Activated T-cell treated with anti-CD3 and anti-CD28 coated beads, Interleukin-2, amount 50 U/mL, for 24 hours (primary cell): ENCODE measurements at places on chromosomes 1 and 21.

DNA sequence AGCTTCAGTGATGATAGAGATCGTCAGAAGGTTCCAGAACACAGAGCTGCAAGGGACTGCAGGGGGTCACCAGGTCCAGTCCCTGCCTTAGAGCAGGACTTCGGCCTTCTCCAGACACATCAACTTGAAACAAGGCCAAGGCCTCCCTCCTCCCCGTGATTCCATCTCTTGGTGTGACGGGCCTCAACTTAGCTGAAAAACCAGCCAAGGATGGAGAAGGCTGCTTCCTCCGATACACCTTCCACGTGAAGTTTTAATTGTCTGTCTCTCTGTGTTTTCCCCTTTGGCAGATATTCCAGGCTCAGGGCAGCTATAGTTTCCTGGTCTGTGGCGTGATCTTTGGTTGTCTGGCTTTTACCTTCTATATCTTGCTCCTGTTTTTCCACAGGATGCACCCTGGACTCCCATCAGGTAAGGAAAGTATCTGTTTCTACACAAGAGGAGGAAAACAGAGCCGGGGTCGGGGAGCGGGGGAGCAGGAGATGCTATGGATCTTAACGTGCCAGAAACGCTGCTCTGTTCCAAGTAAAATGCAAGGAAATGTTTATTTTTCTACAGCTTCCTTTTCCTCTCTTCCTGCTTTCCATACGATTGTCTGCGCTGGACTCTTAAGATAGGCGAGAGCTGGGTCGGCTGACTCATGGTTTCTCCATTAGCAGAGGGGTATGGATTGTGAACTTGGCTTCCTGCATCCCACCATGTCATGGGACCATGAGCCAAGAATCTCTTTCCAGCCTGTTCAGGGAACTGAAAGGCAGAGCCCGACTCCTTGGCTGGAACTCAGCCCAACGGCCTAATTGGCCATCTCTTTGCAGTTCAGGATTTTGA is 32.8 kb downstream of the ELK4 start:
- no peak for DNase-seq

GRCh38 chr1:200231787-200232231 is 178.0 kb downstream of the ZNF281 start:
- no peak for DNase-seq

- DNase-seq = no peak
Measured at GRCh38 chr1:169802888-169803287, 8.2 kb upstream of the METTL18 start.

DNA sequence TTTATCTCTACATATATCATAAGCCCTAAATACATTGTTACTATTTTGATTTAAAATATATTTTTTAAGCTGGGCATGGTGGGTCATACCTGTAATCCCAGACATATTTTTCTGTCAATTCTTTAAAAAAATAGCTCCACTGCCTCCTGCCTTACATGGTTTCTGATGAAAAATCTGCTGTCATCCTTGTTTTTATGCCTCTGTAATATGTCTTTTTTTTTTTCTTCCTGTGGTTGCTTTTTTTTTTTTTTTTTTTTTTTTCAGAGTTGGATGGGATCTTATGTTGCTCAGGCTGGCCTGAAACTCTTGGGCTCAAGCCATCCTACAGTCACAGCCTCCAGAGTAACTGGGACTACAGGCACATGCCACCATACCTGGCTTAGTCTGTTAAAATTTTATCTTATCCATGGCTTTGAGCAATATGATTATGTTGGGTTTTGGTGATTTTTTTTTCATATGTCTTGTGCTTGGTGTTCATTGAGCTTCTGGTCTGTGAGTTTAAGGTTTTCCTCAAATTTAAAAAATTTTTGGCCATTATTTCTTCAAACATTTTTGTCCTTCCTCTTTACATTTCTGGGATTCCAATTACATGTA is 12.4 kb upstream of the EDARADD start:
- DNase-seq = no peak

- no peak for DNase-seq
Measured at GRCh38 chr1:1678581-1679380, 13.8 kb downstream of the SLC35E2B start.

GRCh38 chr1:205933671-205934618 is 9.3 kb downstream of the SLC26A9 start:
- no peak for DNase-seq

DNA sequence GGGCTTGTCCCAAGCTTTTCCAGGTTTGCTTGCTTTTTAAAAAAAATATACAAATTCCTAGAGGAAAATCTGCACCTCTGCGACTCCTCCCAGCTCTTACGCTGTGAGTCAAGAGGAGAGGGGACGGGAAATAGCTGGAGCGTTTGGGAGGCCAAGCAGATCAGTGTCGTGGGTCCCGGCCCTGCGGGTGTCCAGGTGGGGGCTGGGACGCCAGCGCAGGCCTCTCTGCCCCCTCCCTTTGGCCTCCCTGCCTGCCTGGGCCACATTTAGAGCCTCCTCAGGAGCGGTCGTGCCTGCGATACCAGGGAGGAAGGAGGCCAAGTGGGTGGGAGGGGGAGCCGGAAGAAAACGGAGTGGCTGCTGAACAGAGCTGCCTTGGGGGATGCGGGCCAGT is 9.0 kb downstream of the WNT4 start:
- no peak for DNase-seq

GRCh38 chr1:156102633-156103511 is 11.6 kb upstream of the LMNA start:
- DNase-seq = no peak
